ENCODE measurements at places on chromosomes 1 and 21.

DNA sequence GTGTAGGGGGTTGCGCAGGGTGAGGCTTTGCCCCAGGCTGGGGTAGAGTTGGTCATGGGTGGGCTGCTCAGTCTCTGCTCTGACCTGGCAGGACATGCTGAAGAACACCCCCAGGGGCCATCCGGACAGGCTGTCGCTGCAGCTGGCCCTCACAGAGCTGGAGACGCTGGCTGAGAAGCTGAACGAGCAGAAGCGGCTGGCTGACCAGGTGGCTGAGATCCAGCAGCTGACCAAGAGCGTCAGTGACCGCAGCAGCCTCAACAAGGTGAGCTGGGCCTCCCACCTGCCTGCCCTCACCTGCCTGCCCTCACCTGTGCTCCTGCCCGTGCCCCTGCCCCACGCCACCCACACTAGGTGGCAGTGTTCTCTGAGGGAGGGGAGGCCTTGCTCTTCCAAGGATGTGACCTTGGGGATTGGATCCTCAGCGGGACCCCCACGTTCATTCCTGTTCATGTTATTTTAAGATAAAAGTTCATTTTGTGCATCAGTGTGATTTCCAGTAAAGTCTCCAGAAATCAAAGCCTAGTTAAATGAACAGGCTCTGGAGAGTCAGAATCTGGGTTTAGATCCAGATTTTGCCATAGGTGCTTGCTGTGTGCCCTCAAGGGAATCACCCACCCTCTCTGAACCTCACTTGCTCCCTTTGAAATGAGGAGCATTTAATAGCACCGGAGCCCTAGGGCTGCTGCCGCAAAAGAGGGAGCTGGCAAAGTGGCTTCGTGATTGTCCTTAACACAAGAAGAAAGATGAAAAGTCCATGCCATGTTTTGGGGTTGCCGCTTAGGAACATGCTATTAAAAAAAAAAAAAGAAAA lies 87.9 kb downstream of the ARHGEF10L start:
- no peak for DNase-seq

DNA sequence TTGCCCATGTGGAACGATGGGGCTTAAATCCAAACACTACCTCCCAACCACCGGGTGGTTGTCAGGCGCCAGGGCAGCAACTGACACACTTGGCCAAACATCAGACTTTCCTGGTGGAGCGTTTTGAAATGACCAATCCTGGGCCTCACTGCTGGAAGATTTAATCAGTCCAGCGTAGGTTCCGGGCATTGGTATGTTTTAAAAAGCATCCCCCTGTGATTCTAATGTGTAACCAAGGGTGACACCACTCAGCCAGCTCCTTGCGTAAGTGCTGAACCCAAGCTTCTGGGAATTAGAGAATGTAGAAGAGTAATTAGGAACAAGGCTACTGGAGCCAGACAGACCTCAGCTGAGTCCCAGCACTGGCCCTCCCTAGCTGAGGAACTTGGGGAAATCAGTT lies 44.8 kb upstream of the KAZN start:
- no peak for DNase-seq

DNA sequence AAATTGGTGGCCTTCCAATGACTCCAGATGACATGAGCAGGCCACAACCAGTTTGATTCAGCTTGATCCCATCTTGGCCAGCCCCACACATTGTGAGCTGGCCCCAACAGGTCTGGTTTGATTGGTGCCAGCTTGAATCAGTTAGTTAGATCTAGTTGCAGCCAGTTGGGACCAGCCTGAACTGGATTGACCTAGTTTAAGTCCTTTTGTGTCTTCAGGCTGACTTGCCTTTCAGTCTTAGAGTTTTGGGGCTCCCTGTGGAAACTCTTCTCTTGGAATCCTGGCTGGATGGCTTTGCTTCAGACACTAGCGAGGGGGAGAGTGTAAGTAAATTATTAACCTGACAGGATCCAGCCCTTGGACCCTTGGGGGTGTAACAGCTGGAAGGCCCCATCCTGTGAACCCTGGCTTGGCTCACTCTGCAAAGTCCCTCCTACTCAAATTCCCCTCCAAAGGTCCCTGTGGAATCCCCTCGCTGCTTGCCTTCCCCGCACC lies 36.2 kb upstream of the POU3F1 start:
- DNase-seq, result no peak

GRCh38 chr1:209080170-209080781 lies 503.2 kb upstream of the CAMK1G start:
- no peak for DNase-seq

- no peak for DNase-seq
These were observed 44.7 kb downstream of the PRDM16 start for GRCh38 chr1:3113741-3114056.

DNA sequence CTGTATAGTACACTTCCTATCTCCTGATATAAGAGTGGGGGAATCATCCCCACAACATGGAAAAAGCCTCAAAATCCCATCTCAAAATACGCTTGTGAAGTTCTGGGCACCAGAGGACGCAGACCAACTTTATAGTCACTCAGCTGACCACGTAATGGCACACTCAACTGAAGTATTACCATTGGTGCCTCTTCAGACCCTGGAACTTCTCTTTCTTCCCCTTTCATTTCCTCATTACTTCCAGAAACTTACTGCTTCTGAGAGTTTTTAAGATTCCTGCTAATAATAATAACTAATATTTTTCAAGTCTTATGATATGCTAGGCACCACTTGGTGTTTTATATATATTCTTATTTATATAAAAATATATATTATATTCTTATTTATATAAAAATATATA lies 202.6 kb downstream of the PTPRC start:
- DNase-seq, result no peak

- DNase-seq, result no peak
These were observed 3.9 kb upstream of the SLC6A9 start for GRCh38 chr1:44034976-44035716.

GRCh38 chr1:107413546-107413945 lies 272.7 kb downstream of the NTNG1 start:
- DNase-seq, result no peak

- DNase-seq, result no peak
These were observed 83.9 kb upstream of the ATP1A1 start for GRCh38 chr1:116289193-116289592.

- DNase-seq, result no peak
These were observed 475 bp upstream of the TDRD10 start for GRCh38 chr1:154501423-154502065.

DNA sequence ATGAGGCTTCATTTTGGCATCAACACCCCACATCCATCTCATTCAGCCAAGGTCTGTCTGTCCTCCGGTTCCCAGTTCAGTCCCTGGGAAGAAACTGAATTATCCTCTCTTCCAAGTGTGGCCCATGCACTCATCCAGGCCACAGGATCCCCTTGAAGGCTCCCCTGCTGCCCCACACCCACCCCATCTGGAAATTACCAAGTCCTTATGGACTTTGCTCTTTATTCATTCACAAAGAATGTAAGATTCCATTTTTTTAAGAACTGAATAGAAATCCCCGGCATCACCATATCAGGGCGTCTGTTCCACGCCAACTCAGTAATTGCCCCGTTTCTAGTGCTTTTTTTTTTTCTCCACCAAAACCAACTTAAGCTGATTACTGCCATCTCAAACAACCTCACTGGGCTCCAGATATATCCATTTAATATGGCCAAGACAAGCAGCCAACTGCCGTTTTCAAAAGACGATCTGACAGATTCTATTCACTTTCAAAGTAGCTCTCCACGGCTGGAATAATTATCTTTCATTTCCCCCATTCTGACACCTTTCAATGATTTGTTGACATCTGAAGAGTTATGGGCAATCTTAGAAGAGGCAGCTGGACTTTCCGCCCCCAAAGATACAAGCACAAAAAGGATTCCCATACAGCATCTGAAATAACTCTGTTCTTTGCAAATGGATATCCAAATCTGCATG lies 55.9 kb downstream of the OLIG1 start:
- DNase-seq, result no peak

- no peak for DNase-seq
These were observed 19.9 kb downstream of the BEND5 start for GRCh38 chr1:48756683-48757316.

DNA sequence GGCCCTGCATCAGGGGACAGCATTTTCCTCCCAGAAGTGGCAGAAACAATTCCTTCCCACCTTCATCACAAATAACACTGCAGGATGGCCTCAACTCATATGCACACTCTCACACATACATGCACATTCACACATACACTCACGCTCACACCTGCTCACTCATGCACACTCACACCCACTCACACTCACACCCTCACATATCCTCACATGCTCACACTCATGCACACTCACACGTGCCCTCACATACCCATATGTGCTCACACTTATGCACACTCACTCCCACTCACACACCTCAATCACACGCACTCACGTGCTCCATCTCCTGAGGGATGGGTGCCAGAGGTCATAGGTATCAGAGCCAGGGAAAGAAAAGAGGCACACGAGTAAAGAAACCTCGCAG lies 77.1 kb downstream of the NFASC start:
- DNase-seq, result no peak

- no peak for DNase-seq
These were observed 133.3 kb upstream of the SLC44A3 start for GRCh38 chr1:94686882-94687281.

DNA sequence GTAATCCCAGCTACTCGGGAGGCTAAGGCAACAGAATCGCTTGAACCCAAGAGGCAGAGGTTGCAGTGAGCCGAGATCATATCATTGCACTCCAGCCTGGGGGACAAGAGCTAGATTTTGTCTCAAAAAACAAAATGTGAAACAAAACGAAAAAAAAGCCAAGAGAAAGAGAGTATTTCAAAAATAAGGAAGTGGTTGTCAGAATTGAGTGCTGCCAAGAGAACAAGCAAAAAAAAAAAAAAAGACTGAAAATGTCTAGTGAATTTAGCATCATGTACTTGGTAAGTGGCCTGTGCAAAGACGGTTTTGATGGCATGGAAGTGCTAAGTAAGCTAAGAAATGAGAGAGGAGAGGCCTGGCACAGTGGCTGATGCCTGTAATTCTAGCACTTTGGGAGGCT lies 14.3 kb downstream of the KPNA6 start:
- DNase-seq, result no peak

GRCh38 chr1:92211166-92211565 lies 6.5 kb upstream of the C1orf146 start:
- DNase-seq, result no peak

GRCh38 chr1:233190987-233191386 lies 104.5 kb downstream of the PCNX2 start:
- DNase-seq, result no peak

DNA sequence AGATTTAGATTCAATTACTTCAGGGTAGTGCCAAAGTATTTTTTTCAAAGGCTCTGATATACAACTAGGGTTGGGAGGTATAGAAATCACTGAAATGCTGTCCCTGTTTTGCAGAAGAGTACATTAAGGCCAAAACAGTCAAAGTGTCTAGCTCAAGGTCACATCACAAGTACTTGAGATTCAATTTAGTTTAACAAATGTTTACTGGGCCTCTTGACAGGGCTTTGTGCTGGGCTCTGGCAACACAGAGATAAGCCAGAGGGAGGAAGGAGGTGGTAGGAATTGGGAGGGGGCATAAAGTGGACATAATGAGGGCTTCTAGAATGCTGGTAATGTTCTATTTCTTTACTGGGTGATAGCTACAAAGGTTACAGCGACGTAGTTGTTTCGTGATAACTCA lies 2.3 kb upstream of the SLC9A1 start:
- DNase-seq, result no peak

DNA sequence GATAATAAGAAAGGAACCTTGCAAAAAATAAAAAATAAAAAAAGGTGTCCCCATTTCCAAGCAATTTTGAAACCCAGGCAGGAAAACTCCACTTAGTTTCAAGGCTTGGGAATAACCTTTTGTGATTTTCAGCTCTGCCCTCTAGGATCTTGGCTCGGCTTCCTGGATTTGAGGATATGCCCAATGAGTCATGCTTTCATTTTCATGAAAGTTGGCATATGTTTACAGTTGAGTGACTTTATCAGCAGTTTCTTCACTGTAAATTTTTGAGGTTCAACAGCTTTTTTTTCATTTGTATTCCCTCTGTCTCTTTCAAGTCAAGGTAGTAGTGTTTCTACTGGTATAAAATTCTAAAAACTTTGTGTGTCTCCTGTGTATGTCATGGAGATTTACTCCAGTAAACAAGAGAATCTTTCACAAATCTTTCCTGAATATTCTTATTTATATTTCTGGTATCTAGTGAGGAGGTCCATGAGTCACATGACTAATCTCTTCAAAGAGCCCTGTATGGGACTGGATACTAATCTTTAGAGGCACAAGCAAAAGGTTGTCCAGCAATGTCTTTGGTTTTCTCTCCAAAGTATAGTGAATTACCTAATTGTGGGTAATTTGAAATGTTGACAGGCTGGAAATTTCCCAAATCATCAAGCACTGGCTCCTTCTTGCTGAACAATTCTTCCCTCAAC lies 335.3 kb downstream of the BRINP2 start:
- DNase-seq, result no peak

GRCh38 chr1:84888753-84889152 lies 4.3 kb downstream of the LPAR3 start:
- DNase-seq, result no peak

- no peak for DNase-seq
These were observed 22.7 kb upstream of the BECN2 start for GRCh38 chr1:241934866-241935265.

GRCh38 chr21:31443736-31444521 lies 99.9 kb upstream of the TIAM1 start:
- DNase-seq, result no peak

DNA sequence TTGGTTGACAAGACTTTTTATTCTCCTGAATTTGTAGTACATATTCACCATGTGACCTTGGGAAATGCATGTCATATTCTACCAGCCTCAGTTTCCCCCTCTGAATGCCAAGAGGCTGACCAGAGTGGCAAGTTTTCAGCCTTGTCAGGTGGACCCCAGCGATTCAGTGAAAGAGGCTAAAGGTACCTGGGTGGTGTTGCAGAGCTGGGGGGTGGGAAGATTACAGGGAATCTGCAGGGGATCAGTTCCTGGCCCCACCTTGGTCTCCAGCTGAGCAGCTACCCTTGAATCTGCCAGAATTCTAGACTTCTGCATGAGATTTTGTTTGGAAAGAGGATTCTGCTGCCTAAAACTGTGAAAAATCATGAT lies 27.9 kb upstream of the KCNA2 start:
- DNase-seq, result no peak

GRCh38 chr1:180976732-180977357 lies 45.8 kb downstream of the STX6 start:
- no peak for DNase-seq

All from GDM1 (cell line).